ENCODE measurements at places on chromosomes 2 and 18.

- no peak for DNase-seq
These were observed 297.3 kb upstream of the MMADHC start for GRCh38 chr2:149884871-149885270.

- DNase-seq = no peak
These were observed 205.6 kb downstream of the RTP5 start for GRCh38 chr2:242075168-242075567.

DNA sequence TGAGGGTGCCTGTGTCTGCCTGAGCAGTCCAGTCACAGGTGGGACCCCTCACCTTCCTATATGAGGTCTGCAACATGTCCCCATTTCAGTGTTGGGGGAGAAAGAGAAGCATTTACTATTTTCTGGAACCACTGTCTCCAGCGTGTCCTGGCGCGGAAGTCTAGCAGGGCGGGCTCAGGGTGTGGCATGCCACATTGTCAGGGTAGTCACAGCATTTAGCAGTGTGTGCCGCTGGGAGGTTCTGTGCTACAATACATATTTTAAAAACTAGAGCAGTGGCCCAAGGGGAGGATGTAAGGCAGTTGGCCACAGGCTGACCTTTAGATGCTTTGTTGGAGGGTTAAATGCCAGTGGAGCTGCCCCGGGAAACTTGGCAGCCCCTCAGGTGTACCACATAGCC is 12.5 kb downstream of the UBE2F start:
- no peak for DNase-seq

- no peak for DNase-seq
These were observed 84.4 kb downstream of the MYO3B start for GRCh38 chr2:170262343-170262742.

DNA sequence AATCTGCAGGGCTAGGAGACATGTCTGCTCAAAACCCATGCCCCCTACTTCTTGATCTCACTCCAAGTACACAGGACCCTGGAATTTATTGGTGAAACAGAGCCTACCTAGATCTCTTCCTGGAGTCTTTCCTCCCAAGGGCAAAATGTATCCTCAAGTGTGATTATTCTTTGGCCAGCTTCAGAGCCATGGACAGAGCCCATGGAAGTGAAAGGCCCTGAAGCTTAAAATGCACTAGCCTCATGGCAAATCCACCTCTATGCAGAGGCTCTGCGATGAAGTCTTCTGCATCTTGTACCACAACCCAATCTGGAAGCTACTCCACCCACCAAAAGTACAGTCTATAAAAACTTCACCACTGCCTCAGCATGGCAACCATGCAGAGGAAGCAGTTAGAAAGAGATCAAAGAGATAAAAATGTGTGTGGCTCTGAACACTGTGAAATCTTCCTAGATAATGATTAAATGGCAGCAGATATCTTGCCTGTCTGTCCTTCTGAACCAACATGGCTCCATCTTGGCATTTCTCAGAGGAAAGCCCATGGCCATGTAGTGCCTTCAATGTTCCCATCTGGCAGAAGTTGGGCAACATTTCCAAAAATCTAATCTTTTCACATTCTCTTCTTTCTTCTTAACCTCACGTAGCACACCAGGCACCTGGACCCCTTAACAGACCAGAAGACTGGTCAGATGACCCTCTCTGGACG is 142.9 kb upstream of the KLF7 start:
- no peak for DNase-seq

DNA sequence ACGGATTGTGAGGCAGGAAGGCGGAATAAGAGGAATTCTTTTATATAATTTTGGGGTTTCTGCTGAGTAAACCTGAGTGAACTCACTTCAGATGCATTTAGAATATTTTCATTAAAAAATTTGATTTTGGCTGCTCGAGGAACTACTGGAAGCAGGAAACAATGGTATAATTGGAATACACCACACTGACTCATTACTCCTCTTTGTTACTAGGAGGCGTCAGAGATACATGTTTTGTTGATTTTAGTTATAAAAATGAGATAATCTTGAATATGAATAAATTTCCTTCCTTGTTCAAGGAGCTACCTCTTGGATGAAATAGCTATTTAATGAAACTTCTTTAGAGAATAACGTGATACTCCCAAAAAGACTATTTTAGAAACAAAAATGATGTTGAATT is 97.4 kb downstream of the ANKRD36 start:
- DNase-seq = no peak

DNA sequence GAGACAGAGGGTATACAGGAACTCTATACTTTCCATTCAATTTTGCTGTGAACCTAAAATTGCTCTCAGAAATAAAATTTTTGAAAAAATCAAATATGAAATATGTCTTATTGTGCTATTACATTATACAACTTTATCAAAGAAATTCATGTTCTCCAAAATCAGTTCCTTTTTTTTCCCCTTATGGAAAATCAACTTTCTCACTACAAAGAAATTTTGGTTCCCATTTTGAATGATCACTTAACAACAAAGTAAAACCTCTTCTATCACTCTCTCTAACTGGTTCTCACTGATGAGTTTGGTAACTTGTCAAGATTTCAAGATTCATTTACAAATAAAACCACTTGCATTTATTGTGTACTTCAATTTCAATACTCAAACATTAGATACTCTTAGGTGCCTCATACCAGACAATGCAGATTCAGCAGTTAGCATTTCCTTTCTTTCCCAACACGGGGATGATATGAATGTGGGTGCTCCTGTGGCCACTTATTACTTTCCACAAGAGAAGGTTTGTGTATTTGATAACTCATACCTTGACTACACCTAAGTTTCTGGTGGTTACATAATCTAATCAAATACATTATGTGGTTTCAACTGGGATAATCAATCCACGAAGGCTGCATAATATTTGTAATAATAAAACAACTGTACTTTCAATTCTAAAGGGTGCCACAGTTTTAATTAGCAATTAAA is 6.4 kb downstream of the PSME4 start:
- no peak for DNase-seq

DNA sequence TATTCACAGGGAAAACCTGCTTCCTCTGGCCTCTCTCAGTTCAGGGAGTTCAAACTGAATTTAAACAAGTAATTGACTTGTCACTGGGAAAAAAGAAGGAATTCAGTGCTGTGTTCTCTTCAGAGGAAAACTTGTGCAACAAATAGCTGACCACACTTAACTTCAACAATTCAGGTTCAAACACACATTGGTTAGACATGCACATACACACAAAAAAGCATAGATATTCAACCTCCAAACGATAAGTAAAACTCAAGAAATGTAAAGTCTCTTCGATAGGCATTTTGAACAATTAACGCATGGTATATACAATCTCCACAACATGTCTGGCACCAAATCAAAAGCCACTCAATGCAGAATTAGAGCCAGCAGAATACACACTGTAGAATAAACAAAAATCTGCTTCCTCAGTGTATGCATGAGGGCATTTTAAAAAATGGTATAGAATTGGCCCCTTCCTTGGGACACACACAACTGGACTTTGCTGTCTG is 269.0 kb downstream of the TCF4 start:
- no peak for DNase-seq

DNA sequence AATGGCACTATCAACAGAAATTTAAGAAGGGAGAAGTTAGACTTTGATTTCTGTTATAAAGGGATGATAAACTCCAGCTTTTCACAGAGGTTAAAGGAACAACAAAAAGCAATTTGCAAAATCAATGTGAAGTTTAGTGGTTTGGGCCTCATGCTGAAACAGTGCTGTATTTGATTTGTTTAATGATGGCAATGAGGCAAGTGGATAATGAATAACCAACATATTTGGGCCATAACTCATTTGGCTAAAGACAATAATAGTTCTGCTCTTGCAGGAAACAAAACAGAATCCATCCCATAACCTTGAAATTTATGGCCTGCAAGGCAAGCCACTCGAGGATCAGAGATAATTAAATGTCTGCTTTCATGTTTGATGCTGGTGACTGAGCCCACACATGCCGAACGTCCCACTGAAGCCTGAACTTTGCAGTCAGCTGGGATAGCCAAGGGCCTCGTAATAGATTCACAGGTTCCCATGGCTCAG is 56.5 kb downstream of the TPGS2 start:
- no peak for DNase-seq

DNA sequence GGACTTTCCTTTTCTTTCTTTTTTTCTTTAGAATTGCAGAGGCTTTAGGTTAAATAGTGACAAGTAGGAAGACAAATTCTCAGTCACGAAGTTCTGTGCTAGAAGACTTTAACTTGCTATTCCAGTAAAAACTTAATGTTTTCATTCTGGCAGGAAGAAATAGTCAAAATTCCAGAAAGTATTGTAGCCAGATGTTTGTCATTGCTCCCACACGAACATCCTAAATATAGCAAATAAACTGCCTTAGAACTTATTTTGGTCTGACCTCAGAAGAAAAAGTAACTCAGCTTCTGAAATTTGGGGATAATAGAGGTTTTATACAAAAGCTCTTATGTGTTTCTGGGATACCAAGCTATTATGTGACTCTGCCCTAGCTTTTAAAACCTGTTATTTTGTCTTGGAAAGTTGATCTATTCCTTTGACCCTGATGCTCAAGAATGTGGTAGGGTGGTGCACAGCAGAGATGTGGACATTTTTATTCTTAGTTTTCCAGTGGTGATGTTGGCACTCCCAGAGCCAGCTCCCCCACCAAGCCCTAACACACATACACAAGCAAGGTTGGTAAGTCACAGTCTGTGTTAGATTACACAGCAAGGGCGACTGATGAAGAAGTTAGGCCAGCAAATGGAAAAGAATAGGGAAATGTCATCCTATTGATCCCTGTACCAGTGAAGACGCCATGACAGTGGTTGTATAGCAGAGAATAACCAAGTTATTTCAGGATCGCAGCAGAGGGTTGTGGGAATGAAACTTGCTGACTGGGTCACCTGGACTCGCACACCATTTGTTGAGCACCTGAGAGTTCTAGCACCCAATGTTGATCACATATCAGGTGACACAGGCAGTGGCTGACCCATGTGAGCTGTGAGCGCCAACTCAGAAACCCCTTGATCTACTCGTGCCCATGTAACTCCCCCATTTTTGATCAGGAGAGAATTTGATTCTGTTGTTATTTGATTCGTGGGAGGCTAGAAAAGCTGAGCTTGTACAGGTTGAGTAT is 23.7 kb downstream of the FARP2 start:
- DNase-seq = no peak

- no peak for DNase-seq
These were observed 32.6 kb downstream of the ARL4C start for GRCh38 chr2:234464291-234464645.

DNA sequence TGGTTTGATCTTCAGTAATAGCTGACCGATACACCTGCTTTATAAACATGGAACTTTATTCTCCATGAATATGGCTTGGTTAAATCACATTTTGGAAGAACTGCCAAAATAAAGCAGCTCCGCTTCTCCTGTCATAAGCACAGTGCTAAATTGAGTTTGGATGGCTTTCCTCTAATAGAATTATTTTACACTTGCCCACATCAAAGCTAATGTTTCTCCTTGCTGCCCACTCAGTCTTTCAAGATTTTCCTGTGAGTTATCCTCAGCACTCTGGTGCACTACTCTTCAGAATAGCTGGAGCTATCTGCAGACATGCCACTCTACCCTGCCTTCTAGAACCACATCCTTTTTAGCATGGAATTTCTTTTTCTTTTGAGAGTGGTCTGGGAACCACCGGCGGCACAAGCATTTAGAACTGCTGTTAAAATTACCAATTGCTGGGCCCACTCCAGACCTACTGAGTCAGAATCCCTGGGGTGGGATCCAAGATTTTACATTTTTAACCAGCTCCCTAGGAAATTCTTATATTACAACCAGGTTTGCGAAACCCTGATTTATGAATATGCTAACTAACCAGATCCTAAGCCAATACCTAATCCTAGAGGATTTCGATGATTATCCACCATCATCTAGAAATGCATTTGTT is 283.3 kb downstream of the AFF3 start:
- DNase-seq = no peak

GRCh38 chr2:138059487-138060300 is 95.4 kb downstream of the HNMT start:
- no peak for DNase-seq

DNA sequence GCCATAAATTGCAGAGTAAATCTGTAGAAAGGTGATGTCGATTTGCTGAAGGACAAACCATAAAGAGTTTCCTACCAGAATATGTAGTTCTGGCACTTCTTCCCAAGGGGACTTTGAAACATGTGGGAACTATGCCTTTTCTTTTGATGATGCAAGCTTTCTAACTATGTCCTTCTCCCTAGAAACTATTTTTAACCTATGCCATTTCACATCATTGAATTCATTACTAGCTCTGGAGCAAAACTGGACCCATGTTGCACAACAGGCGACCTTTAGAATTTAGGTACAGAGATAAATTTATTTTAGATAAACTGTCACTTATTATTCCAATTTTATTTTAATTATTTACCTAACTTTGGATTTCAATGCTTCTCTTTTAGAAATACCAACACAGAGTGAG is 186.5 kb downstream of the CCDC102B start:
- DNase-seq = no peak

GRCh38 chr2:143451642-143452281 is 322.5 kb downstream of the ARHGAP15 start:
- DNase-seq = no peak

DNA sequence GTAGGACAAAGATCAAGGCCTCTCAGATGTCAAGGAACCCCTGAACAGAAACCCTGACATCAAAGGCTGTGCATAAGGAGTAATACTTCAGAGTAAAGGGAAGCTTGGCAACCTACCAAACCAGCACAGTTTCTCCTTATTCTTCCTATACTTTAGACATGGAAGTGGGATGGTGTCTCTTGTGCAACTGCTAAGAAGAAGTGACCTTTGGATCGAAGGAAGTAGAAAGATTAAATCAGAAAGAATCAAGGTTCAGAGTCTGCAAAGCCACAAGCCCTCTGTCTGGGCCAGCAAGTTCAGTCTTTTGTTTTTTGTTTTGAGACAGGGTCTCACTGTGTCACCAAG is 66.2 kb upstream of the SLC39A10 start:
- no peak for DNase-seq

DNA sequence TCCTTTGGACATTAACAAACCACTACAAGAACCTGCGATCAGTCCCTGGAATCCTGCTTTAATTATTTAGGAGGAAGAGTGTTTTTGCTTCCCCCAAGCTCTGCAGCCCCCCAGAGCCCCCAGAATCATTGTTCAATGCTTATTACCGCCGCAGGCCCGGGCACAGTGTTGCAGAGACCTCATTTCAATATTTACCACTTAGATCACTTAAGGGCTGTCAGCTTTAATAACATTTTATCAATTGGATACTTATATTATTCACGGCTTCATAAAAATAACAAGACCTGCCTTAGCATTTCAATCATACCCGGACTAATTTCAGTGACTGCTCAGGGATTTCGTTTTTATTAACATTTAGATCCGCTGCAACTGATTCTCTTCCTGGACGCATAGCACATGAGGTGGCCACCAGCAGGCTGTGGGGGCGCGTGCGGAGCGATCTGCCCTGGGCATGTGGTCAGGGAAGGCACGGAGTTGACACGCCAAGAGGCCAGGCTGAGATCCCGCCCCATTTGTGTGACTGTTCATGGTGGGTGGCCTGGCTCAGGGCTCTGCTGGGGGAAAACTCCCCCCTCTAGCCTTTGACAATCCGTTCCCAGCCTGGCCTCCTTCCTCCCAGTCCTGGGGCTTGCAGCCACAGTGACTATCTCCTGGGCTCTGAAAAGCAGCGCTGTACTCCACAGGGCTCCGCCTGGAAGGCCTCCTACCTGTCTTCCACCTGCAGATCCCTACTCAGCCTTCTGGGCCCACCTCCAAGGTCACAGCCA is 267.6 kb downstream of the SRBD1 start:
- DNase-seq = no peak

GRCh38 chr2:199749571-199749970 is 101.4 kb downstream of the FTCDNL1 start:
- DNase-seq = no peak
